Stimulated activated CD4-positive, alpha-beta T cell treated with anti-CD3 and anti-CD28 coated beads, Interleukin-12 subunit alpha, Interleukin-12 subunit beta, amount 100 ng/mL, for 4 hours (primary cell): ENCODE measurements at places on chromosomes 5 and 9.

DNA sequence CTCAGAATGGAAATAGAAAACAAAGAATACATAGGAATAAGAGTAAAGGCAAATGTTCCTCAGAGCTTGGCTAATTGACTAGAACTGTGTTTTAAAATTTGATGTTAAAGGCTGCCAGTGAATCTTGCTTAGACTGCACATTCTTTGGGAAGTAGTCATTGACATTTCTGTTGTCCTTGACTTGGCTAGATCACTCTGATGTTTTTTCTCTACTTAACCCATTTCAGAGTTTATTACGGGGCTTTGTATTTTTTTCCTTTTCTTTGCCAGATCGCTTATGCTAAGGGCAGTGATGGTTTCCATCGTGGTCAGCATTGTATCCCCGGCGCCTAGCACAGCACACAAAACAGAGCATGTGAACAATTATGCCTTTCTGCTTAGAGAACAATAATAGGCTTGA, 1126.7 kb upstream of the CDH9 start:
- no peak for DNase-seq

- DNase-seq: no peak
Measured at GRCh38 chr9:89531766-89532165, 33.9 kb upstream of the SEMA4D start.

GRCh38 chr5:171162596-171162995, 146.5 kb upstream of the TLX3 start:
- DNase-seq: no peak

DNA sequence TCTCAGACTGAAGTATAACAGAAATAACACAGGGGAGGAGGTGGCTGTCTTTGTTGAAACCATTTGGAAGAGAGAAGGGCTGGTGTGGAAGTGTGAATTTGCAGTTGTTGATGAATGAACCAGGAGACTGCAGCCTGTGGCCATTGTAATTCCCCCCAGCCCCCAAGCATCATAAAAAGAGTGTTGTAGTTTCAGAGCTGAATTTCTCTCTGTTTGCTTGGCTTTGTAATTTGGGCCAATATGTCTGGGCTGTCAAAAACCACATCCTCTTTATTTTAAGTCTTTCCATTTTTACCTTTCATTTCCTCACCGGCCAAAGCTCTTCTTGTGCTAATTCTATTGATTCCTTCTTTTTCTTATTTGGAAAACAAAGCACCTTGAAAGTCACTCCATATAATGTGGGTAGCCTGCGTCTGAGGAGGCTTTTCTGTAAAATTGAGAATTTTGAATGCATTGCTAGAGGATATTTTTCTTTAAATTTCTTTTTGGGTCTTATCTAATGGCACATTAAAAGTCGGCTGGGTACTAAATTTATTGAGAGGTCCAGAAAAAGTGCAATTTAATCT, 383.3 kb downstream of the OSTF1 start:
- DNase-seq: no peak

- no peak for DNase-seq
Measured at GRCh38 chr5:112733586-112733985, 4.1 kb upstream of the APC start.

DNA sequence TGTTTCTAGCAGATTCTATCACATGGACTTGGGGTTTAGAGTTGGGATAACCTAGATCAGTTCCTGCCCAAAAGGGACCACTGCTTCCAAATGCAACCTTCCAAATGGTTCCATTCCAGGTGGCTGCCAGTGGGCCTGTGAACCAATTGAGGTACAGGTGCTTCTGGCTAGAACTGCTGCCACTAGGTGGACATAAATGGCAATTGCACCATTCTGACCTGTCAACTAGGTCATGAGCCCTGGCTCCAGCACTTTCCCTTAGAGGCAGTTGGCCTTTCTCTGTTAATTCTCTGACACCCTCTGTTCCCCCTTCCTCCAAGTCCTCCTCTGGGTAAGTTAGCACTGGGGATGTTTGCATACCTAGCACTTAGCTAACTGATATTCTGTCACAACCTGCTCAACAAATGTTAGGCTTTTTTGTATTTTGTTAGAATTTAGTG, 16.6 kb upstream of the HEMGN start:
- peak; percentile 28 for DNase-seq
